Occipital lobe (tissue), 3 donors: ENCODE measurements at places on chromosomes 13 and 19.

DNA sequence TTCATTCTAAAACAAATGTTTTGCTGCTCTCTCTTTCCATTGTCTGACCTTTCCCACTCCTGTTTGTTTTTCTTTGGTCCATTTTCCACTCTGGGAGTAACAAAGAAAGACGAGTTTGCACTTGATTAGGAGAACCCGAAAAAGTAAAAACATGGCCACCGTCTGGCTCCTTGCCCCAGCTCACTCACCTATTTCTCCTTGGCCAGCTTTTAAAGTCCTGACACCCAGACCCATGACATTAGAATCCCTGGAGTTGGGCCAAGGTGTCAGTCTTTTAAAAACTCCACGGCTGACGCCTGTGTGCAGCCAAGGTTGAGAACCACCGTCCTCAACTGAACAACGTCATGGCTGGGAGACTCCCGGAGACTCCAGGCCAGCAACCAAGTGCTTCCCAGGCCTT lies 63.6 kb upstream of the FLT1 start:
- no peak for DNase-seq

- DNase-seq: no peak
Observed at GRCh38 chr13:48630773-48631172, 23.0 kb upstream of the CYSLTR2 start.

- DNase-seq: no peak
Observed at GRCh38 chr19:16370641-16371391, 46.2 kb downstream of the KLF2 start.

- no peak for DNase-seq
Observed at GRCh38 chr19:35399948-35400772, 29.3 kb downstream of the GPR42 start.

- no peak for DNase-seq
Observed at GRCh38 chr19:30690935-30691818, 319.0 kb downstream of the ZNF536 start.

- no peak for DNase-seq
Observed at GRCh38 chr13:19766591-19766990, 16.2 kb downstream of the PSPC1 start.

DNA sequence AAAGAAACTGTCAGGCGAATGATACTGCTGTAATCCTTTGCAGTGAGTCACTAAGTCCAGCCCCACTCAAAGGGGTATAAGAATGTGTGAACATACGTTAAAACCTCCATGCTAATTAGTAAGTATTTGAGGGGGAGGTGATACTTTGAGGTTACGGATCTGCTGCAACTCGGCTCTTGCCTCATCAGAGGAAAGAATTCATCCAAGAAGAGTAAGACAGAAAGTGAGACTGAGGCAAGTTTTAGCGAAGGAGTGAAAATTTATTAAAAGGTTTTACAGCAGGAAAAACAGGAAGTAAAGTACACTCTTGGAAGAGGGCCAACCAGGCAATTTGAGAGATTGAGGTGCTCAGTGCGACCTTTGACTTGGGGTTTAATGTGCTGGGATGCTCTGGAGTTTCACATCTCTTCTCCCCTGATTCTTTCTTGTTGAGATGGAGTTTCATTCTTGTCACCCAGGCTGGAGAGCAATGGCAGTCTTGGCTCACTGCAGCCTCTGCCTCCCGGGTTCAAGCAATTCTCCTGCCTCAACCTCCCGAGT lies 9.8 kb downstream of the CLEC4M start:
- no peak for DNase-seq

DNA sequence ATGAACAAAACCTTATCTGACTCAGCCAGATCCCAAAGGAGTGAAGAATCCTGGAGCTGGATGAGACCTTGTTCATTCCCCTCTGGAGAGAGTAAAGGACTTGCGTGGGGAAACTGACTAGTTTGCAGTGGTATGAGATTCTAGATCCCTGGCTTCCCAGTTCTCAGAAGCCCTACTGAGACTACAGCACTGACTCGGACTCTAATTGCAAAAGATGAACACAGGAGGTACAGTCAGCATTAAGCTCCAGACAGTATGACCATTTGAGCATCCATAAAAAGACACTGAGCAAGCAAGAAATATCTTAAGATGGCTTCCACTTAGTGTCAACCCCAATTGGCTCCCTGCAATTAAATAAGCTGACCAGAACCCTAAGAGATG lies 6.8 kb downstream of the ZC3H4 start:
- DNase-seq: no peak

GRCh38 chr19:45879055-45879454 lies 6.9 kb downstream of the IRF2BP1 start:
- DNase-seq: no peak

GRCh38 chr13:113617961-113618360 lies 33.4 kb downstream of the TFDP1 start:
- no peak for DNase-seq

DNA sequence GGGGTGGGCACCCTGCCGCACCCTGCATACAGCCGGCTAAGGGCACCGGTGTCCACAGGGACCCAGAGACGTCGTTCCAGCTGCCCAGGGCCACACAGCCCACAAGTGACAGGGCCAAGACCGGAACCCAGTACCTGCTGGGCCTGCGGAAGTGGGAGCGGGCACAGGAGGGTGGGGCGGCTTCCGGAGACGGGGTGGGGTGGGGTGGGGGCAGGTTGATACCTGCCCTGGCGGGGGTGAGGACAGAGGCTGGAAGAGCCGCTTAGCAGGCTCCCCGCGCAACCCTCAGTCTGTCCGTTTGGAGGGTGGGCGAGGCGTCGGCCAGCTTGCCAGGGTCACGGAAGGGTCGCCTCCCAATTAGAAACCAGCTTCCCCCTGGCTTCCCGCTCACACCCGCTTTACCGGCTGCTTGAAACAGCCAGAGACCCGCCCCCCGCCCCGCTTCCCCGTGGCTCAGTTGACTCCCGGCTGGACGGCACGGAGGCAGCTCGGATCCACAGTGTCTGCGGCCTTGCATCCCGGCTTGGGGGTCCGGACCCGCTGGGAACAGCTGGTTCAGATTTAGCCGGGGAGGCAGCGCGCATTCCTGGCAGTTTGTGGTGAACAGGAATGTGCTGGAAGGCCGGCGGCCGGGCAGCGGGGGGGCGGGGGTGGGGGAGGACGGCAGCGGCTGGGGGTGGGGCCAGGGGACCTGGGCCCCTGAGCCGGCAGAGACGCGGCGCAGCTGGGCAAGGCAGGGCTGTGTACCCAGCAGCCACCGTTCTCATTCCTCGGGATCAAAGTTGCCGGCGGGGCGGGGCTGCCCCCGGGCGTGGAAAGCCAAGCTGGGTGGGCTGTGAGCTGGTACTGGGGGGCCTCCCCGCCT lies 1.9 kb downstream of the CNN2 start:
- no peak for DNase-seq

GRCh38 chr19:39778763-39779162 lies at the start of gene LEUTX:
TSS of gene LEUTX (plus strand) at chr19:39778854. CDS start at chr19:39778921, 67 bp downstream.
- DNase-seq: no peak

DNA sequence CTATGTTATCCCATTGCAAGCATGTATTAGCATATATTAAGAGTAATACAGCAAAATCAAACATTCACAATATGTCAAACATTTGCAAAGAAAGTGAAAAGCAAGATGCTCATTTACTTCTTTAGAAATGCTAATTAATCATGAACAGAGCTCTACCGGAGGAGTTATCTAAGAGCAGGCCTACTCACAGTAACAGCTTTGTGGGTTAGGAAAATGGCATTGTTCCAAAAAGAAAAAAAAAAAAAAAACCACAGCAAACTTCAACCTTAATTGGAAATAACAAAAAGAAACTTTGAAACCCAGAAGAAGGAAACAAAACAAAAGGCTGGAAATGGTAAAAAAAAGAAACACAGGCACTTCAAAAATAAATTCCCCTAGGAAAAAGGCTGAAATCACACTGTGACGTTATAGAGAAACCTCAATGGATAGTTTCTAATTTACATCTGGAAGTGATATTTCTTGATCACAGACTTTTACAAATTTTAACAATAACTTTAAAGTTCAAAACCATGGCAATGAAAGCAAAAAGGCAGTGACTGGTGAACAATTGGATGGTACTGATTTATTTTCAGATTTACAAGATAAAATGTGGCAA lies 1236.8 kb upstream of the SPRY2 start:
- no peak for DNase-seq

DNA sequence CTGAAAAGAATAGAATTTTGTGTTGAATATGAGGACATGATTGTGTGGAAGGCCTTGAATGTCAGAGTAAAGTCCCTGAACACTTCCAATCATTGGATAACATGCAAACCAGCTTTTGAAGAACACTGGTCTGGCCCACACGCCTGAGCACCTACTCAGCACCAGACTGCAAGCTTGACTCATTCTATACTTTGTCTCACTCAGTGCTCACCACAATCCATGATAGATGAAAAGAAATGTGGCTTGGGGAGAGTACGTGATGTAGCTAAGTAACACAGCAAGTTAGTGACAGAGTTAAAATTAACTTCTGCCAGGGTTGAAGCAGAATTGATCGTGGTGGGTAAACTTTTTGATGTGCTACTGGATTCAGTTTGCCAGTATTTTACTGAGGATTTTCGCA lies 12.0 kb downstream of the DLEU7 start:
- no peak for DNase-seq
